ENCODE measurements at places on chromosomes 11 and 22. TPM values are rescaled to one million over a fixed set of nuclear protein-coding genes. Genes with fewer than 3 reads are reported as not detected.

- DNase-seq, result no peak
Observed at GRCh38 chr11:75203138-75203537, 37.4 kb upstream of the TPBGL start.

DNA sequence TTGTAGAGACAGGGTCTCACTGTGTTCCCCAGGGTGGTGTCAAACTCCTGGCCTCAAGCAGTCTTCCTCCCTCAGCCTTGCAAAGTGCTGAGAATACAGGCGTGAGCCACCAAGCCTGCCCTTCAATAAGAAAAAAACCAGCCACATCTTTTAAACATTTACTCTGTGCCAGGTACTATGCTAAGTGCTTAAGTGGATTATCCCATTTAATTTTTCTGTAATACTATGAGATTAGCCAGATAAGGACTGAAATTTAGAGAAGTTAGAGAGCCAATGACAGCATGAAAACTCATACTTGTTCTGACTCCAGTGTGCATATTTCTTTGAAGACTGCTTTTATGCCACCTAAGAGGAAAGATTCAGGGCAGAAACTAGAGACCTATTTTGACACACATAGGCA lies 35.7 kb downstream of the PPME1 start:
- DNase-seq, result no peak

- no peak for DNase-seq
Observed at GRCh38 chr11:66767666-66768065, 38.6 kb upstream of the SPTBN2 start.

- DNase-seq, result no peak
Observed at GRCh38 chr22:27283714-27284113, 517.8 kb downstream of the MN1 start.

GRCh38 chr11:114060392-114061047 lies 1.0 kb downstream of the ZBTB16 start:
- DNase-seq, result peak; percentile 49

- peak; percentile 47 for DNase-seq
Observed at GRCh38 chr11:19553683-19554333, 158.8 kb upstream of the NAV2 start.

DNA sequence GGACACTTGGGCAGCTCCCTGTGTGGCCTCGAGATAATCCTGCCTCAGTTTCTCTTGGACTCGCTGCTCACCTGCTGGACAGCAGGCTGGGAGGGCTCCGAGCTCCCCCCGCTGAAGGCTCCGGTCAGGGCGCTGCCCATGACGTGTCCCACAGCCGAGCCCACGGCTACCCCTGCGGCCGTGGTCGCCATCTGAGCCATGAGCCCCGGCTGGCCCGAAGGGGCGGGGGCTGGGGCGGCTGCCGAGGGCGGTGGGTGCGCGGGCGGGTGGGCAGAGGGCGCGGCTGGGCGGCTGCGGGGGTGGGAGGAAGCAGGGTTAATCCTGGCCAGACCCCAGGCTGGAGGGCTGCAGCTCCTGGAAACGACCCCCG lies 484 bp downstream of the CHCHD10 start:
- DNase-seq, result no peak

- DNase-seq, result peak; percentile 81
Observed at GRCh38 chr11:130068986-130069658, 572 bp upstream of the APLP2 start.

Gene TMEM25
- 16.9 TPM for polyA plus RNA-seq

Gene BRSK2
- 0.17 TPM for polyA plus RNA-seq
